Fibroblast of skin of right quadriceps (primary cell): ENCODE measurements at places on chromosomes 1 and 21.
A peak's percentile ranks its signal among the peaks of the same experiment; 100 is the strongest.

GRCh38 chr1:165897326-165898303 lies 70.2 kb downstream of the UCK2 start:
- peak; percentile 47 for DNase-seq

DNA sequence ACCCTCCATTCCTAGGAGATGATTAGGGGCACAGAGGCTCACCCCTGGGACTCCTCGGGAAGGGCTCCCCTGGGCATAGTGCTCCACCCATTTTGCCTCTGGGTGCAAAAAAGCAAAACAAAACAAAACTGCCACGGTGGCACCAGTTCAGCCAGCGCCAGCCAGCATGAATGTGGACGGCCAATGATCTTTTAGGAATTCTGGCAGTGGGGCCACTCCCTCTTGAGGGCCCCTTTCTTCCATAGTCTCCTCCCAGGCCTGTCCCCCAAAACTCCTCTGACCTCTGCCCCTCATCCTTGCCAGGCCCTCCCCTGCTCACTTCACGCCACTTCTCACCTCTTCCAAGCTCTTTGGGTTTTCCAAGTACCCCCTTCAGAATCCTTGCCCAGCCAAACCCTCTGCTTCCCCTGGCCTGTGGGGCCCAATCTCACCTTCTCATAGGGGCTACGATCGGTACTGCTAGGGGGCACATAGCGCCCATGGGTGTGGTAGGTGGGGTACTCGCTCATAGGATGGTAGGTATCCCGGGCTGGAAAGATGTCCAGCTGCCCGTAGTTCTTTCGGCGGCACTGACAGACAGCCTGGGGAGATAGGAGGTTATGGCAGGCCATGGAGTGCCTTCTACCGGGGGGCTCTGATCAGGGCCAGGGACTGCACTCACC lies 13.3 kb downstream of the TRIM46 start:
- no peak for DNase-seq

DNA sequence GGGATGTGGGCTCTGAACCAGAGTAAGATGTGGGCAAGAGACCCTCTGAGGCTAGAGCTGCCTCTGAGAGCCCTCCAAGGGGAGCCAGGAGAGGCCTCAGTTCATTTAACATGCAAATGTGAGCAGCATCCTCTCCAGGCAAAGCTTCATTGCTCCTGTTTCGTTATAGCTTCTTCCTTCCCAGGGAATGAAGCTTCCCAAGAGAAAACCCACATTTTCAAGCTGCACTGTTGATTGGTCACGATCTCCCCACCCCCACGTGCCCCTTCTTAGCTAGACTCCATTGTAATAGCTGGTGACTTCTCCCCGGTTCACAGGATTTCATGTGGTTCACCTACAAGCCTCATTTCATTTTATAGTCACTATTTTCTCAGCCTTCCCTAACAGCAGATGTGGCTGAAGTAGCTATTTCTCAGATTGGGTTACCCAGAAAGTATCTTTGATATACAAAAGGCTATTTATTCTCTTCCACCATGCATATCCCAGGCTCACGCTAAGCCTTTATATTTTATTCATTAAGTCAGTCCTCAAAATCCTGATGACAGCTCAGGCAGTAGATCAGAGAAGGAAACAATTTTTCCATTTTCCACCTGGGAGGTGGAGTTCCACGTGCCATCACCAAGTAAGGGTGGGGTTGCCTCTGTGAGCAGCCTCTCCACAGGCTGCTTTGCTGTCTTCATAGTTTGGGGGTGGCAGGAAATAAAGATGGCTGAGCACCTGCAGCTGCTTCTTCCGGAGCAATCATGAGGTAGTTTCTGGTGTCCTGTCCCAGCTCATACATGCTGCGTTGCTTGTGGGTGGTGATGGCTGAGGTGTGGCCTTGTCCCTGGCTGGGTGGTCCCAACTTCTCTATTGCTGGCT lies 178.3 kb upstream of the RAB4A start:
- no peak for DNase-seq

DNA sequence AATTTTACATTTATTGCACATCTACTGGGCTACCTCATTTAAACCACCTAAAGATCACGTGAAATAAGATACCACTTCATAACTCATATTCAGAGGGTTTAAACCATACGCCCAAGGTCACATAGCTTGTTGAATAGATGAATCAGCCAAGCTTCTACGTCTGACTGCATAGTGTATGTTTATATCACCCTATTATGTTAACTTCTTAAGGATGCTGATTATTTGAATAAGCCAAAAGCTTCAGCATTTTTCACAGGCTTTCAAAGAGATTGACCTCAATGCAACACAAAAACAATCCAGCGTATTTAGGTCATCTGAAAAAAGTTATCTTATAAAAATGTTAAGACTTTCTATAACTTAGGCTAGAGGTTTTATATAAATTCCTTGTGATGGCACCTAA lies 373.8 kb downstream of the TGFB2 start:
- peak; percentile 44 for DNase-seq

DNA sequence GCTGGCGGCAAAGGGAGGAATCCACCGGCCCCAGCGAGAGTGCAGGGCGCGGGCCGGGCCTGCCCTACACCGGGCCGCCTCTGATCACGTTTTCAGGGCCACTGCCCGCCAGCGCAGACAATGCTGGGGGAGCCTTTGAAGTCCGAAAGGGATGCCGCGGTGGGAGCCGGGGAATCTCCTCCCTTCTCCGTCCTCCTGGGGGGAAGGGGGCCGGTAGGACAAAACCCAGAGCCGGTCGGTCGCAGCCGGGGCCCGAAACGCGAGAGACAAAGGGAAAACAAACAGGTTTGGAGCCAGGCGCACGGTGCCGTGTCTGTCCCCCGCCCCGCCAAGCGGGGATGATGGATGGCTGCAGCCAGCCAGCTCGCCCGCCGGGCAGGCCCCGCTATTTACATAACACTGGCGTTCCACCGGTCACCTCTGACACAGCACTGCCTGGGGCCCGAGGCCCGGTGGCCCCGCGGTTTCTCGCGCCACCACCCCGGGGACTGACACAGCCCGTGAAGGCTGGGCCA lies 92.0 kb downstream of the CASZ1 start:
- no peak for DNase-seq

DNA sequence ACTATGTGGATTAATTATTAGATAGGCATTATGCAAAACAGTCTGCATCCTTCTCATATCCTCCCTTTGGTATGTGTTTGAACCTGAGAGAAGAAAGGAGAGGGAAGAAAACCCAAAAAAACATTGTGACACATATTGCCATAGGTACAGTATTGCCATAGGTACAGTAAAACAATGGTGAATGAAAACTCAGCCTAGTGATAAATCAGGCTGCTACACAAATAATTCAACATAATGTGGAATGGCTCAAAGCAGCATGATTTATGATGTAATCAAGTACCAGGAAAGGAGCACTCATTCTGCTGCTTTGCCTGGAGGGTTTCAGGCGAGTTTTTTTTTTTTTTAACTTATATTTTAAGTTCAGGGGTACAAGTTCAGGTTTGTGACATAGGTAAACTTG lies 213.9 kb upstream of the LYPLAL1 start:
- no peak for DNase-seq

GRCh38 chr1:88777604-88778149 lies 93.6 kb downstream of the PKN2 start:
- DNase-seq, result no peak

- no peak for DNase-seq
Observed at GRCh38 chr1:150022357-150022756, 11.8 kb upstream of the OTUD7B start.

DNA sequence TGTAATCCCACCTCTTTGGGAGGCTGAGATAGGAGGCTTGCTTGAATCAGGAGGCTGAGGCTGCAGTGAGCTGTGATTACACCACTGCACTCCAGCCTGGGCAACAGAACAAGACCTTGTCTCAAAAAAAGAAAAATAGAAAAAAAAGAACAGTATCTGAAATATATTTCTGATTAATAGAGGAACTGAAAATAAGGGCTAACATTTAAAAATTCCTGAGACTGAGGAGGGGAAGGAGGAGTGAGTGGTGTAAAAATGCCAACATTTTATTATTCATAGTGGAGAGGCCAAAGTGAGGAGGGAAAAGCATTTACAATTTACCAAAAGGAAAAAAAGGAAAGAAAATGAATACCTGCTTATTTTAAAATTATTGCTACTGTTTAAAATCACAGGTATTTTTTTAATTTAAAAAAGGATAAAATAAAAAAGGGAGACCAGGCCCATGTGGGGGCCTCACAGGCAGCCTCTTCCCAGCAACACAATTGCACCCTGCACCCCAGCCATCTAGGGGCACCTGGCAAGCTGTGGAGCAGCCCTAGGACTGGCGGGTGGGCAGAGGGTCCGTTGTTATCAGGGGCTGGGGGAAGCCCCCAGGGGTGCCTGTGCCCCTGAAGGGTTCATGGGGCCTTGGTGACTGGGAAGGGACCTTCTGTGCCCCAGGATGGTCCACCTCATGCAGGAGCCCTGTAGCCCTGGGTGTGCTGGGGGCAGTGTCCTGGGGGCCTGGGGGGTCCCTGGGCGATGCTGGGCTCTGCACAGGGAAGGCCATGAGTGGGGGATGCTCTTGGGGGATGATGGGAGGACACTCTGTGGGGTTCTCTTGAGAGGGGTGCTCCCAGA lies 34.8 kb upstream of the ADARB1 start:
- no peak for DNase-seq

- no peak for DNase-seq
Observed at GRCh38 chr1:9099555-9099954, 29.3 kb downstream of the GPR157 start.

DNA sequence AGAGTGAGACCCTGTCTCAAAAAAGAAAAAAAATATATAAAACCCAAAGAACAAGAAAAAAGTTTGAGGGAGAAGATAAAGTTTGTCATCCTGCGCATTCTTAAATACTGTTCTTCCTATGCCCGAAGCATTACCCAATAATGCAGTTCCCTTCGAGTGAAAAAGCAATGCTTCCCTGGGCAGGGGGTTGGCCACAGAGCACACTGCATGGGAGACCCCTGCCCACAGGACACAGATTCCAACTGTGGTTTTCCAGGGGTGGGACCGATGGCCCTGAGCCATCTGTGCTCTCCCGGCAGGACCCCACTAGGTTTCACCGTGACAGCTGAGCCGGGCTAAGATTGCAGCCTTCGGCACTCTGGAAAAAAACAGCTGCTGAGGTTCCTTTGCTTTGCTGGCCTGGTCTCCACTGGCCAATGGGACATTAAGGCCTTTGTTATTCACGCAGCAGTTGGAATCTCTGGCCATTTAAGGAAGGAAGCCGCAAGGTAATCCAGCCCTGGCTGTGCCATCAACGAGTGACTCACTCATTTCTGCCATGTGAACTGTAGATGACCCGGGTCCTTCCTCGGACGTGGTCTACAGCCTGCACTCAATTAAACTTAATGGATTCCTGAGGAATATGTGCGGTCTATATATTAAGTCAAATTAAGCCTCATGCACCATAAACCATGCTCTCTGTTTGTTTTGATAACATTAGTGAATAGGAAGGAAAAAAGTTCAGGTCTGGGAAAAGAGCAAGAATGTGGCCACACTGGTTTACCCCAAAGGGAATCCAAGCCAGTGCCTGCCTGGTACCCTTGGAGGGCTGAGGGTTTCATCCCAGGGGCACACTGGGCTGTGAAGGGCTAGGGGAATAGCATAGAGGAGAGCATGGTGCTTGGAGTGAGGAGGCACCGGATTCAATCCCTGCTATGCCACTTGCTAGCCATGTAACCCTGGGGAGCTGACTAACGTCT lies 163.2 kb downstream of the ZBTB18 start:
- peak; percentile 100 for DNase-seq

- DNase-seq, result no peak
Observed at GRCh38 chr21:35982717-35983116, 77.6 kb downstream of the SETD4 start.

DNA sequence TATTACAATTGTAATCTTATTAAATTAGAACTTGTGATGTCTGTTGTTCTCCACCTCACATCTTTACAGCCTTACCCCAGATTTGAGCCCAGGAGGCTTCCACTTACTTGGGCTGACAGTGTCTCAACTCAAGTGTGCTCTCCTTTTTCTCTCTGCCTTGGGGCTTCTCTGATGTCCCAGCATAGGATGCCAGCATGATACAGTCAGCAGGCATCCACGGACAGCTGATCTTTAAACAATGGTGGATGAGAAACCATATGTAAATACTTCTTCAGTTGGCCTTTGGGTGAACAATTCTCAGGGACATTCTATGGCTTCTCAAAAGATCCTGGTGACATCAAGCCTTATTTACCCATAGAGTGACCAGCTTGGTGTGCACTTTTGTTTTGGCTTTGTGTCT lies 107.6 kb upstream of the GORAB start:
- no peak for DNase-seq

- DNase-seq, result no peak
Observed at GRCh38 chr1:11643782-11644181, 10.4 kb downstream of the FBXO2 start.

DNA sequence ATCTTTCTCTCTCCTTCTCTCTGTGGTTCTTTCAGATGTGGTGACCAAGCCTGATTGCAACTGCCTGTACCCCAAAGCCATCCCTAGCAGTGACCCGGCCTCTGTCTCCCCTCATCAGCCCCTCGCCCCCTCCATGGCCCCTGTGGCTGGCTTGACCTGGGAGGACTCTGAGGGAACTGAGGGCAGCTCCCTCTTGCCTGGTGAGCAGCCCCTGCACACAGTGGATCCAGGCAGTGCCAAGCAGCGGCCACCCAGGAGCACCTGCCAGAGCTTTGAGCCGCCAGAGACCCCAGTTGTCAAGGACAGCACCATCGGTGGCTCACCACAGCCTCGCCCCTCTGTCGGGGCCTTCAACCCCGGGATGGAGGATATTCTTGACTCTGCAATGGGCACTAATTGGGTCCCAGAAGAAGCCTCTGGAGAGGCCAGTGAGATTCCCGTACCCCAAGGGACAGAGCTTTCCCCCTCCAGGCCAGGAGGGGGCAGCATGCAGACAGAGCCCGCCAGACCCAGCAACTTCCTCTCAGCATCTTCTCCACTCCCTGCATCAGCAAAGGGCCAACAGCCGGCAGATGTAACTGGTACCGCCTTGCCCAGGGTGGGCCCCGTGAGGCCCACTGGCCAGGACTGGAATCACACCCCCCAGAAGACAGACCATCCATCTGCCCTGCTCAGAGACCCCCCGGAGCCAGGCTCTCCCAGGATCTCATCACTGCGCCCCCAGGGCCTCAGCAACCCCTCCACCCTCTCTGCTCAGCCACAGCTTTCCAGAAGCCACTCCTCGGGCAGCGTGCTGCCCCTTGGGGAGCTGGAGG lies 12.7 kb downstream of the CSF1 start:
- DNase-seq, result no peak

DNA sequence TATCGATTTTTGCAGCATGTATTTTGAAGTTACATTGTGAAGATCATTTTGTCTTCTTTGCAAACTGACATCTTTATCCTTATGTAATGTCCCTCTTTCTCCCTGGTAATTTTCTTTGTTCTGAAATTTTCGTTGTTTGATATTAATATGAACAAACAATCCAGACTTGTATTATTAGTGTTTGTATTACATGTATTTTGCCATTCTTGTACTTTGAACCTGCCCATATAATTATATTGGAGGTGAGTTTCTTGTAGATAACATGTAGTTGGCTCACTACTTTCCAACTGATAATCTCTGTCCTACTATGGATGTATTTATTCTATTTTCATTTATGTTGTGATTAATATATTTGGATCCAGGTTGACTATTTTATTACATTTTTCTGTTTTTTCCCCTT lies 27.1 kb downstream of the OBSCN start:
- DNase-seq, result no peak

- no peak for DNase-seq
Observed at GRCh38 chr1:118116909-118117308, 68.1 kb downstream of the SPAG17 start.
